ENCODE measurements at places on chromosomes 3 and 15. TPM values are rescaled to one million over a fixed set of nuclear protein-coding genes. Genes with fewer than 3 reads are reported as not detected.

GRCh38 chr3:32443478-32443877 lies 51.8 kb downstream of the CMTM7 start:
- no peaks in the 10 kb centered on the region for H3K27me3 ChIP-seq
- H3K27ac ChIP-seq, result no peak overlapping the region
- H3K36me3 ChIP-seq, result no peaks in the 10 kb centered on the region
- H3K4me1 ChIP-seq, result peaks cover 11% of the 10 kb centered on the region
- no peak for DNase-seq

GRM2 gene
- 1.9 TPM for total RNA-seq

FAM81A gene
- 0.41 TPM for total RNA-seq

DNA sequence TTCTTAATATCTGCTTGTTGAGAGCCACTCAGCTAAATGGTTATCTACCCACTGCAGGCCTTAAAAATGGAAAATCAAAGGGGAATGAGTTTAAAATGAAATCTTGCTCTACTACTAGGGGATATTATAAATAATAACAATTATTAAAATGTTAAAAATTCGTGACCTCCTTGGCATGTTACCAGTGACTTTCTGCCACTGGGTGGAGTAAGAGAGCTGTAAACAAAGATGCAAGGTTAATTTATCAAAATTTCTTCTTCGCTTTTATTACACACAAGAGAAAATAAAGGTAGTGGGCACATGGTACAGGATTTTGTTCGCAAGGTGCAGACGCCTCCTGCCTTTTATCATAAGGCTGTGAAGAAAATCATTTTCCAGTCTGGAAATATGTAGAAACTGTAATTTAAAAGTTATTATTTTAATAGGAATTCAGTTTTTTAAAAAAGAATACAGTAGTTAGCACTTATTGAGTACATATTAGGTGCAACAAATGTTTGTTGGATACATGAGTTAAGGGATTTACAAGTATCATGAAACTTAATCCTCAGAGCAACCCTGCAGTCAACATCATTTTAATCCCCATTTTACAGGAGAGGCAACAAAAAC lies 272.6 kb downstream of the SUCLG2 start:
- no peak overlapping the region for H3K27ac ChIP-seq
- no peaks in the 10 kb centered on the region for H3K4me1 ChIP-seq

- H3K27me3 ChIP-seq, result no peaks in the 10 kb centered on the region
- H3K4me1 ChIP-seq, result peaks cover 6% of the 10 kb centered on the region
- H3K36me3 ChIP-seq, result no peaks in the 10 kb centered on the region
These were observed 415.1 kb upstream of the NECTIN3 start for GRCh38 chr3:110656394-110657025.

DNA sequence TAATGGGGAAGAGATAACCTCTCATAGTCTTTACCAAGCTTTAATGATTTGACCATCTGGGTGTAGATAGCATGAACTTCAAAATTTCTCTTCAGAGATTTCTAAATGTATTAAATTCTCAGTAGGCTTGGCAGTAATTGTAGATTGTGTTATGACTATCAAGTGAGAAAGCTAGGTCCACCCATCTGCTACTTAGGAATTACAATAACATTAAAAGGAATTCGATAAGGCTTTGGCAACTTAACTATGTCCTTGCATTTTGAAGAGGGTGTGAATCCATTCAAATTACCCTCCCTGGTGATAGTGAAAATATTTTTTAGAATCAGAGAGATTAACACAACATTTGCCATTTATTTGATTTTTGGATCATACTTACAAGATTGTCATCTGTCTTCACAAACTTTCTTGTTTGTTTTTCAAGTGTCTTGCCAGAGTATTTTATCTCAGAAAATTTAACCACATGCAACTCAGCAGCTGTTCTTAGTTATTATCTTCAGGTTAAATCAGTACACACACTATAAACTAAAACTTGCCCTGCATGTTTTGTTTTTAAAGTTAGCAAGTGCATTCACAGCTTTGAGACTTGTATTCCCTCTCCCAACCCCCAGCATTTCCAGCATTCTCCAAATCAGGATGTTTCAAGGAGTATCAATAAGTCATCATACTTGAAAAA lies 69.6 kb upstream of the COL8A1 start:
- no peaks in the 10 kb centered on the region for H3K4me1 ChIP-seq
- DNase-seq, result no peak
- no peak overlapping the region for H3K4me3 ChIP-seq
- no peaks in the 10 kb centered on the region for H3K27me3 ChIP-seq
- H3K27ac ChIP-seq, result no peak overlapping the region
- no peaks in the 10 kb centered on the region for H3K36me3 ChIP-seq
